Amygdala (tissue), 56 donors: ENCODE measurements at places on chromosomes 13 and 19.

GRCh38 chr13:107730813-107731212 is 484.5 kb downstream of the LIG4 start:
- DNase-seq, result no peak

DNA sequence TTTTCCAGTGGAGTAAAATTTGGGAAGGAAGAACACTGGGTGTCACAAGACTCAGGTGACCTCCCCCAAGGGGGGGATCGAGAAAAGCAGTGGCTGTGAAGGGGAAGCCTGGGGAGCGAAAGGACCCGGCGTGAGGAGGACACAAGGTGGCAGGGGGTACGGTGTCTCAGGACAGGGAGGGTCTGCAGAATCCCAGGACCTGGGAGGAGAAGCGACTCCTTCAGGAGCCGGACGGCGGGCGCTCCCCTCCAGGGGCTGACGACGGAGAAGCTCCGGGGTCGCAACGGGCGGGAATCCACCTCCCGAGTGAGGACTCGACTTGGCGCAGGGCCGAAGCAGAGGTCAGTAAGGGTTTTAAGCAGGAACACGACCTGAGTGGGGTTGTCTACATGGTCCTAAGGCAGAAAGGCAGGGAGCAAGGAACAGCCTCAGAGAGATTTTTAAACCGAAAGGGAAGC is 529 bp downstream of the ZNF836 start:
- DNase-seq, result peak; percentile 32

- DNase-seq, result no peak
These were observed 223.8 kb downstream of the TDRD3 start for GRCh38 chr13:60620611-60621395.

DNA sequence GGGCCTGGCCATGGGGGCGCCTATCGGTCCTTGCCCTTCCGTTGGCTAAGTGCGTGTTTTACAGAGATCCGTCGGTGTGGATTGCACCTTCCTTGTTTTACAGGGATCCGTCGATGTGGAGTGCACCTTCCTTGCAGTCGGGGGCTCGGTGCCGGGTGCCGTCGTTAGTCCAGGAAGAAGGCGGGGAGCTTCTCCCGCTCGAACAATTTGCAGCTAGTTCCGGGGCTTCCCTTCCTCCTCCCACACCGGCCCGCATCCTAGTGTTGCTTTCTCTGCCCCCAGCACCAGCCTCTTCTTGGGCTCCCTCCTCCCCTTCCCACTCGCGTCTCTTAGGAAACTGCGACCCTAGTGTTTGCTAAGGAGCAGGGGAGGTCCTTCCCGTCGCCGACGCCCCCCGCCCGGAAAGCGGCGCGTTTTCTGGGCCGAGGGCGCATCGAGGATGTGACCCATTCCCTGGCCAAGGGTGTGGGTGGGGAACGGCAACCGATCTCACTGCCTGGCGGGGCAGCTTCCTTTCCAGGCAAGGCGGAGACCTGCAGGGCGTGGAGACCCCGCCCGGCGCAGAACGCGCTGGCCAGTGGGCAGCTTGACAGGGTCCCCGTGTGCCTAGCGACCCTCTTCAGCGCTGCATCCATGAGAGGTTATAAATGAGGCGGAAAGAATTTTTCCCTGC is 75.7 kb upstream of the ZNF91 start:
- no peak for DNase-seq

GRCh38 chr13:24660023-24660741 is 20.0 kb upstream of the ATP12A start:
- DNase-seq, result no peak

- DNase-seq, result no peak
These were observed 19.9 kb upstream of the GPR183 start for GRCh38 chr13:99327126-99327525.

GRCh38 chr19:682678-683320 is 6.6 kb downstream of the FSTL3 start:
- no peak for DNase-seq

DNA sequence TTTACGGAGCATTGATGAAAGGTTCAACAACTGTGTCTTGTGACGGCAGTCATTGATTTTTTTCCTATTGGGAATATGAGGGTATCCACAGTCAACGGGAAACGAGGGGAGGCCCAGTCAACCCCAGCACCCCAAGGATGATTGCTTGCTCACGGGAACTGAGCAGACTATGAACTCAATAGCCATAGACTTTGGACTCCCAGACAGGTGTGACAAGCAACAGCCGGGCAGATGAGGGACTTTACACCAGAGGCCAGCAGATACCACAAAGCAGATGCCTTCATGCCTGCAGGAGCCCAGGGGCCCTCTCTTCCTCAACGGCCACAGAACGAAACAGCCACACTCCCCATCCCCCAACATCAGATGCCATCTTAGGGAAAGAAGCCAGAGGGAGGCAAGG is 80.3 kb upstream of the FLT1 start:
- no peak for DNase-seq

DNA sequence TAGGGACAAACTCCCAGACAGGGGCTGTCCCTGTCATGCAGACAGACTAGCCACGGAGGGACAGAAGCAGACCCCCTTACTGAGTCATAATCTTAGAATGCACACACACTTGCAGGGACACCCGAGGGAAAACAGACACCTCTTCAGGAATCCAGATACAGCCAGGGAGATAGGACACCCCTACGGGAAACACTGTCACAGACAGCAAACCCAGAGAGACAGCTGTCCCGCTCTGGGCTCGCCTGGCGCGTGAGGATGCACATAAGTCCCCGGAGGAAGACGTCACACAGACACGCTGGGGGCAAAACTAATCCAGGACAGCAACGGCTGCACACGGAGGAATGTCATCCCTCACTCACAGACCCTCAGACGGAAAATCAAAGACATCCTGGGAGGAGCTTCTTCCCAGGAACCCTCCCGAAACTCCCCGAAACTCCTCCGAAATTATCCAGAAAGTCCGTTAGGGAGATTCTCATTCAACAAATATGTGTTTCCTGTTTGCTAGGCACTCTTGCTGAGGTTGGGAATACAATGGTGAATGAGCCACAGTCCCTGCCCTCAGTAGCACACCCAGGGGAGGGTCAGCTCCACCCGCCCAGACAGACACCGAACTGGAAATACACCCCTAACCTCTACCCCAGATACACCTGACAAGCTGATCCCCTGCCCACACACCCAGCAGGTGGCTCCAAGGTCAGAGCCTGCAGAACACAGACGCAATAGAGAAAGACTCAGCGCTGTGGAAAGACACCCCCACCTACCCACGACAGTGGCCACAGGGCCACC is 15.2 kb upstream of the TOMM40 start:
- DNase-seq, result no peak

DNA sequence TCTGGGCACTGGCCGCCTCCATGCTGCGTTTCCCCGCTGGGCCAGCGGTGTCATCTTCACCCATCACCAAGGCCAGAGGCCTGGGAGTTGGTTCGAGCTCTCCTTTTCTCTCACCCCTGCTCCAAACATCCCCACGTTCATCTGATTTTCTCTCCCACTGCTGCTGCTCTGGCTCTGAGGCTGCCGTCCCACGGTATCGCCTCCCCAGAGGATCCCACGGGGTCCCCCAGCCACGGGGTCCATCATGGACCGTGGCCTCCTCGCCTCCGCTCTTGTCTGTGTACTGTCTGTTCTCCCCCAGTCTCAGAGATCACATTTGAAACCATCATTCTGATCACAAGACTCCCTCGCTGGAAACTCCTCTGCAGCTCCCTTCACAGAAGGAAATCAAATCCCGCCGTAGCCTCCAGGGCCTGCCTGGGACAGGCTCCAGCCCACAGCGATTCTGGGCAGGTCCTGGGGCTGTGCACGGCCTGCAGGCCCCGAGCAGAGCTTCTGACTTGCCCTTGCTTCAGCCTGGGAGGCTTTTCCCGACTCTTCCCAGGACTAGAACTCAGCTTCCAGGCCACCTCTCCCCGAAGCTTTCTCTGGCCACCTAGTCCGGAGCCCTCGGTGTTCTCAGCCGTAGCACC is 64.2 kb downstream of the SOX1 start:
- no peak for DNase-seq

GRCh38 chr19:3275583-3276340 is 51.3 kb downstream of the CELF5 start:
- no peak for DNase-seq

DNA sequence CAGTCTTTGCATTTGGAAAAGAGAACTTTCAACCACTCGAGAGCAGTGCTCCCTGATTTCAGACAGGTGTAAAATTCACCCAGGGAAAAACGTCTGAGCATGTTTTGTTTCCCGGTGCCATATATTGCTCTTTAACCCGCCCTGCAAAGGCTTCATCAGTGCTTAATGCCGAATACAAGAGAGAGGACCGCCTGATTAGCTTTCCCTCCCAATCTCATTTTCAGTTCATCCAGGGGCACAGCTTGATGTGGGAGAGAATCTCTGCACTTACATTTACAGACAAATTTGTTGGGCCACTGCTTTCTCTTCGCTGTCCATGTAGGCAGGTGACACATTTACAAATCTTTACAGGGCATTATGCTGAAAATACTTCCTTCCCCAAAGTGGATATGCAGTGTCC is 499.1 kb downstream of the LIG4 start:
- DNase-seq, result no peak

GRCh38 chr19:6970443-6970842 is 50.8 kb downstream of the MBD3L2B start:
- no peak for DNase-seq

DNA sequence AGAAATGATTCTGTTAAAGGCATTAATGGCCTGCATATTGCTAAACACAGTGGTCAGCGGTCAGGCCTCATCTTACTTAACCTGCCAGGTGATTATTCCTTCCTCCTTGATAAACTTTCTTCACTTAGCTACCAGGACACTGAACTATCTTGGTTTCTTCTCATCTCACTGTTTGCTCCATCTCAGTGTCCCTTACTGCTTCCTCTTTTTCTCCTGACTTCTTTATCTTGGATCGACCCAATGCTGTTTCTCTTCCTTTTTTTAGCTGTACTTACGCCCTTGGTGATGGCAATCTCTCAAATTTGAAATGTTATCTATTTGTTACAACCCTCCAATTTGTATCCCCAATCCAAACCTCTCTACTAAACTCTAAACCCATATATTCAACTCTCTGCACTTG is 7.8 kb upstream of the CLC start:
- no peak for DNase-seq

DNA sequence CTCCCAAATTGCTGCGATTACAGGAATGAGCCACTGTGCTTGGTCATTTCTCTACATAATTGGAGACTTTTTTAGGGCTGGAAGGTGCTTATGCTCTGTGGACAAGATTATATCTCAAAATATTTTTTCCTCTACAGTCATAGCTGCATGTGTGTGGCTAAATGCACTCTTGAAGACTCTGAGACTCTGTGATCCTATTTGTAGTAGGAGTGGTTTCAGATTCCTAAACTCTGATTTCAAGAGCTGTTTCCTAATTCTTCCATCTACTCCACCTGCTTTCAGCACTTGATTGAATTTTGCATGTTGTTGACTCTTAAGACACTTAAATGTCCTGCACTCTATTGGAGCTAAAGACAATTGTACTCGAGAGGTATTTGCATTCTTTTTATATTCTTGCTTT is 78.0 kb downstream of the KLF5 start:
- DNase-seq, result no peak

DNA sequence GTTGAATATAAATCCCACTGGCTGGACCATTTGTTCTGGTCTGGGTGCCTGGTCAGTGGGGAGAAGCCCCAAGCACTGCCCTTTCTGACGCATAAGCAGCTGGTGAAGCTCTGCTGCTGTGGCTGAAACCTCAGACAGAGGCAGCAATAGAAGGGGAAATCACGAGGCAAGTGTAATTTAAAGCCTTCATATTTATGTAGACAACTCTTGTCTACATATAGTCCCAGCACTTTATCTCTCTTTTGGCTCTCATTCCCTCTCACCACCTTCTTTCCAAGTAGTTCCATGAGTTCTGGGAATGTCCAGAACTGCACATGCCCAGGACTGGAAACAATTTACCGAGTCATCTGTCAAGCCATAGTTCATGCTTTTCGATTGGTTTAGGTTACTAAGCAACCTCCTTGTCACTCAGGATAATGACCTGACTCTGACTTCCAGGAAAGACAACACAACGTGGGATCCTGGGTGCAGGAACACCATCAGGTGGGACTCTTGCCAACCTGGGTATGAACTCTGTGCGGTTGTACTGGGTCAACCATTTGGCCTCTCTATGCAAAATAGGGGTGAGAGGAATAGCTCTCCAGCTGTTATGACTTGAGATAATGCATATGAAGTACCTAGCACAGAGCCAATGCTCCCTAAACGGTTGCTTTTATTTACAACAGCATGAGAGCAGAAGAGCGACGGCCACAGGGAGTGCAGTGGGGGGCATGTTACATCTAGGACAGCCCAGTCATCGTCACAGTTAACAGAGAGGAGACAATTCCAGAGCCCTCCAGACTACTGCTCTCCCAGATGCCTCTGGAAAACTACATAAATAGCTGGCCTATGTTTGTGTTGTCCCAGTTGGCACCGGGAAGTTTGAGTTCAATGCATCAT is 321.9 kb downstream of the FOXO1 start:
- DNase-seq, result no peak

DNA sequence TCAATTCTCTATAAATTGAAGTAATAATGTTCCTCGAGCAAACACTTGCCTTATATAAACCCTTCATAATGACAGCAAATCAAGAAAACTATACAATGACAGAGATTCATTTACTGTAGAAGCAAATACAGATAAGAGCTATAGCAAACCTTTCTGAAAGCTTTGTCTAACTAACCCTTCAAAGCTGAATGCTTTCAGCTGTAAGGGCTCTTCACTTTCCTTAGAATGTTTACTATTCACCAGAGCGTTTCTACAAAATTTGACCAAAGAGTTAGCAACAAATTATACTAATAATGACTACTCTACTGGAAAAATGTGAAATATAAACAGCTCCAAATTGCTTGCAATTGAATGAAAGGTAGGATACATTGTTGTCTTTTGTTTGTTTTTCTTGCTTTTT is 218.1 kb downstream of the SLITRK5 start:
- DNase-seq, result no peak

- DNase-seq, result no peak
These were observed 6.5 kb downstream of the SYCE2 start for GRCh38 chr19:12912571-12912970.
